ENCODE measurements at places on chromosomes 7 and 10.
A peak's percentile ranks its signal among the peaks of the same experiment; 100 is the strongest.

DNA sequence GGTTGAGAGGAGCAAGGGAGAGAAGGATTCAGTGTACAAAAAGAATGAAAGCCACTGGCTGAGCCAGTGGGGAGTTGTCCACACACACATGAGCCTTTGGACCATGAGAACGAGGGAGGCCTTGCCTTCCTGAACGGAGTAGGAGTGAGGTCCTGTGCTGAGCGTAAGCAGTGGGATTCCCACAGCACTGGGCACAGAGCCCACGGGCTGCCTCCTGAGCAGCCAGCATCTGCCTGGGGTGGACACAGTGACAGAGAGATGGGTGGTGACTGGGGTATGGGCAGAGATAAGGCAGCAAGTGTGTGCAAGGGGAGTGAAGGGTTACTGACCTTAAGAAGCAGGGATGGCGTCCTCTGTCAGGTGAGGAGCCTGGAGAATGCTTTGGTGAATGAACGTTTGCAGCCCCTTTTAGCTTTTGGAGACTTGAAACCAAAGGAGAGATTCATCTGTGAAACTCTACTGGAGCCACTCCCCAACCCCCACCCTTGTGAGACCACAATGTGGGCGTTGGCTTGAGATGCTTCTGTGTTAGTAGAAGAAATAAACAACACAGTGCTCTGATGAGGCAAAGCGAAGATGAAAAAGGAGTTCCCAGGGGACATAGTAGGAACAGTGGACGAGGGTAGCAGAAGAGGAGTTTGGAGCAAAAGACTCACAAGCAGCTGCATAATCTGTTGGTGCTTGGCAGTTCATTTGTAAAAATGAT lies 56.5 kb downstream of the FIGNL1 start:
- no peak for DNase-seq

GRCh38 chr10:98444314-98445006 lies 2.3 kb downstream of the HPS1 start:
- DNase-seq, result no peak

GRCh38 chr10:30603589-30603988 lies 26.0 kb downstream of the LYZL2 start:
- no peak for DNase-seq

- no peak for DNase-seq
Observed at GRCh38 chr10:50437248-50437647, 185.9 kb upstream of the ASAH2 start.

GRCh38 chr7:20280475-20281351 lies 50.0 kb upstream of the ITGB8 start:
- DNase-seq, result no peak

- peak; percentile 85 for DNase-seq
Observed at GRCh38 chr7:100694098-100694745, at the start of gene GIGYF1. TSS of gene GIGYF1 (minus strand) at chr7:100694250. CDS start at chr7:100688238, 6,012 bp downstream.

DNA sequence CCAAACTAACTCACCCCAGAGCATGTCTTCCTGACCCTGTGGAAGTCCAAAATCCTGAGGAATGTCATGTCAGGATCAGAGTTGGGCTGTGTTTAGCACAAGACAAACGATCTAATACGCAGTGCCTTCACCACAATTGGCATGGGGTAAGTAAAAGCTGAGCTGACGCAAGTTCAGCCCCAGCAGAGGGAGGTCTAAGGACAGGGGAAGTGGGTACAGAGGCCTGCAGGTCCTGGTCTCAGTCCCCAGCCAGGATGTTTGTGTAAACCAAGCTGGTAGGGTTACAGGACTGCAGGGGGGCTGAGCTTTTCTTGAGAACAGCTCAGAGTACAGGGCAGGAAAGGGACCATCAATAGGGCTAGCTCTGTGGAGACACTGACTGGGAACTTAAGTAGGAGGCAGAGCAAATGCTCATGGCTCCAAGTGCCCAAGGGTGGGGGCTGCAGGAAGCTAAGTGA lies 5.3 kb upstream of the KCNIP2 start:
- no peak for DNase-seq

DNA sequence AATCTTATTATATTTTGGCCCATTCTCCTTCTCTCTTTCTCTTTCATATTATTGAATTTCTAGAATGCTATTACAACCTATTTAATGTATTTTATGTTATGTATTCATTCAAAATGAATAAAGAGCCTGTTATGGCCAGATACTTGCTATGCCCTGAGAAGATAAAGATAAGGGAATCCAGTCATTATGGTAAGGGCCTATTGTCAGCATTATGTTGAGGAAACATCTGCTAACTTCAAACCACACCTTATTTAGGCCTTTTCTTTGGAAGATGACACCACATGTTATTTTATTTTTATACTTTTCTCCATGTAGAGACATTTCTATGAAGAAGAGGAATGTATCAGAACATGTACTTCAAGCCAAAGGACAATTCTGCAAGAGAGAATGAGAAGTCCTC lies 60.5 kb upstream of the MPP7 start:
- no peak for DNase-seq

- no peak for DNase-seq
Observed at GRCh38 chr7:102843850-102844249, 69.0 kb upstream of the LRRC17 start.

Measured in Karpas-422 (cell line).